ENCODE measurements at places on chromosomes 13 and 19. TPM values are rescaled to one million over a fixed set of nuclear protein-coding genes. Genes with fewer than 3 reads are reported as not detected.

DNA sequence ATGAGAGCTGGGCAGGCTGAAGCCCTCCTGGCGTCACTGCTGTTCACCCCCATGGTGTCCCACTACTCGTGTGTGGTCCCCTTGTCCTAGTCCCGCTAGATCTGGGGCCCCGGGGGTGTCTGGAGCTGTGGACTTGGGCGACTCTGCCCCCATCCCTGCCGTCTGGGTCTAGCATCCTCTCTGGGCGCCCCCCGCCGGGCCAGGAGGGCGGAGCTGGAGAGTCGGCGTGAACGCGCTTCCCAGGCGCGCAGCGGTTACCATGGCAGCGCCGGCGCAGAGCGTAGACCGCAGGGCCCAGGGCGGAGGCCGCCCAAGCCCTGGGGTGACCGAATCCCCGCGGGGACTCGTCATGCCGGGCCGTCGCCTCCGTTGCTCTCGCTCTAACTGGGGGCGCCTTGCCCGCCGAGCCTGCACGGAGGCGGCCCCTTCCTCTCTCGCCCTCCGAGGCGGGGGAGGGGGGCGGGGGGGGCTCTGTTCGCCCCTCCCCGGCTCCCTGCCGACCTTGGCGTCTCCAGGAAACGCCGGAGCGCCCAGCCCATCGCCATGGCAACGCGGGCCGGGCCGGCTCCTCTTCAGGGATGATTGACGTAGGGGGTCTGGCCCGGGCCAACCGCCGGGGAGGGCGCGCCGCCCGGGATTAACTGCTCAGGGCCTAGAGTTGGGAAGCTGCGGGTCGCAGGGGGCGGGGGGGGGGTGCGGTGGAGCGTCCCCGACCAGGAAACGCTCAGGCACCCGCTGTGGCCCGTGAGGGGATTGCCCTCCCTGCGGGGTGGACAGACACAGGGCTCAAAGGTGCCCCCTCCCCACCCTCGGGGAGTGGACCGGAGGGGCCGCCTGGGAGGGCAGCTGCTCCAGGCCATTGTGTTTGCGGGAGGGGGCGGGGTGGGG lies 8.9 kb downstream of the ISYNA1 start:
- DNase-seq, result no peak

DNA sequence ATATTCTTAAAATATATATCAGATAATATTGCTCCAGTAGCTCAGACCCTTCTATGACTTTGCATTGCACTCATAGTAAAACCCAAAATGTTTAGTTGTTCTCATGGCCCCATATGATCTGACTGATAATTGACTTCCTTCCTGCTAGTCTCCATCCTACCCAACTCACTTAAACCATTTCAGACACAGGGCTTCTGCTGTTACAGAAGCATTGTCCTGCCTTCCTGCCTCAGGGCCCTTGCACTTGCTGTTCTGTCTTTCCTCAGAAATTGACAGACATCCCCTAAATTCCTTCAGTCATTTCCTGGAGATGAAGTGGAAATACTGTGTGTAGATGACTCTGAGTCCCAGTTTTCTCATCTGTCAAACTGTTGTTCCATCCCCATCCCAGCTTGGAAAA lies 19.7 kb downstream of the FBXL12 start:
- no peak for DNase-seq

- no peak for DNase-seq
These were observed 308.1 kb downstream of the LIG4 start for GRCh38 chr13:107907065-107907805.

GRCh38 chr19:42683917-42684513 lies 56.3 kb downstream of the PSG3 start:
- DNase-seq, result no peak

DNAAF3 gene
- total RNA-seq, result 7.0 TPM

BICRA gene
- 2.1 TPM for total RNA-seq

IGFL1 gene
- not detected for total RNA-seq

NCAN gene
- not detected for total RNA-seq

All from epithelial cell of proximal tubule (primary cell).